Midbrain (tissue), 1 donor: ENCODE measurements at places on chromosomes 2 and 18.

DNA sequence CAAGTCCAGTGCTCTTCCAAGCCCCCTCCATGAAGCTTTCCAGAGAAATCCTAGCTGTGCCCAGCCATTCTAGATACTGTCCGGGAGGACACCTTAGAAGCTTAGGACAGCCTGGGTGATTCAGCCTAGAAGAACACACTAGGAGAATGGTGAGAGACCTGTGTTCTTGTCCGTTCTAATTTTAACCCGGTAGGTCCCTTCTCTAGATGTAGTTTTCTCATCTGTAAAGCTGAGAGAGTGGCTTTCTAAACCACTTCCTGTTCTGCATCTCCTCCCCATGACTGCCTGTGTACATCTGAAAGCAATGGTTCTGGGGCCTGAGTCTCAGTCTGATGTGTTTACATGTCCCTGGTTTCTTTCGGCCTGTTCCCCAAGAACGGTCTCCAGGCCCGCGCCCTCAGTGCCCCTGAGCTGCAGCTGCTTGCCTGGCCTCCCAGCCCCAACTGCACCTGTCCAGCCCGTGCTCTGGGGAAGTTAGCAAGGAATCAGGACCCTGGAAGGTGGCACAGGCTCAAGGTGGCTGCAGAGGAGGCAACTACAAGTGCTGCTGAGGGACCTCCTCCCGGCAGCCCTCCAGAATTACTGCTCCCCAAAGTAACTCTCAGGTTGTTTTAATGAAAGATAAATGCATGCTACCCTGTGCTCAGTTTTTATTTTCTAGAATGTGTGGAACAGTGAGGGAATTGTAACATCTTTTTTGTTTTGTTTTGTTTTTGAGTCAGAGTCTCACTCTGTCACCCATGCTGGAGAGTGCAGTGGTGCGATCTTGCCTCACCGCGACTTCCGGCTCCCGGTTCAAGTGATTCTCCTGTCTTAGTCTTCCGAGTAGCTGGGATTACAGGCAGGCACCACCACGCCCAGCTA is 105.9 kb downstream of the LBH start:
- DNase-seq, result no peak

DNA sequence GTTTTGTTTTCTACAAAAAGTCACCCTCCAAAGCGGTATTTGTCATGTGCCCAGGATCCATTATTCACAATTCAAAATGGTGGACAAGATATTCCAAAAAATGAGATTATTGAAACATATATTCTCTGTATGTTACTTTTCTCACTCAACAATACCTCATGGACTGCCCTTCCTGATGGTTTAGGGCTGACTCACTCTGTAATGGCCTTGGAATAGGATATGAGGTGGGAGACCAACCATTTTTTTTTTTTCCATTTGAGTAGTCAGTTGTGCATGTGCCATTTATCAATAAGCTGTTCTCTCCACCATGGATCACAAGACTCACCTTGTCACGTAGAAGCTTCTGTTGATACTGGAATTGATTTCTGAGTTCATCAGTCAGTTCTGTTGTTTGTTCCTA is 64.5 kb downstream of the LYPD6 start:
- no peak for DNase-seq

DNA sequence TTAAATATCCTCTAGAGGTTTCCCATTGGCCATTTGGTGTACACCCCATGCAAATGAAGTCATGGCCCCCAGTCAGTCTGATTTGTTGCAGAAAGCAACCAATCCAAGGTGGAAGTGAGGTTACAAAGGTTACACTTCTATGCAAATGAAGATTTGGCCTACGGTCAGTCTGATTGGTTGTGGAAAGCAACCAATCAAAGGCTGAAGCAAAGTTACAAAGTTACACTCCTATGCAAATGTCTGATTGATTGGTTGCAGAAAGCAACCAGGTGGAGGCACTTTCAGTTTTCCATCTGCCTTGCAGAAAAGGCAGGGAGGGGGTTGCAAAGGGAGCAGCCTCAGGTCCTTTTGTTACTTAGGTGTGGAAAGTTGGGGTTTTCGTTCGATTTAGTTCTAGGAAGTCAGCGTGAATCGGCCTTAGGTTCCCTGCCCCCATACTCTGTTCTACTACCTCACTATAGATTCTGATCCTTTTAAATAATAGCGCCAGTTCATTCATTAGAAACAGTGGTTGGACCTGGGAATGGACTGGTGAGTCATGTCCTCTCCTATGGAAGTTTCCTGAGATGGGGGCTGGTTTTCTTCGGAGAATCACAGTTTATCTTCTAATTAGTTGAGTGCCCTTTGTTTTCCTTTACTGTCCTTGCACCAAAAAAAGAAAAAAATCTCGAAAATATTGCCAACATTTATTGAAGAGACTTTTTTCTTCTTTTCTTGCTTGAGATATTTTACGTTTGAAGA is 279.5 kb downstream of the AGAP1 start:
- no peak for DNase-seq

DNA sequence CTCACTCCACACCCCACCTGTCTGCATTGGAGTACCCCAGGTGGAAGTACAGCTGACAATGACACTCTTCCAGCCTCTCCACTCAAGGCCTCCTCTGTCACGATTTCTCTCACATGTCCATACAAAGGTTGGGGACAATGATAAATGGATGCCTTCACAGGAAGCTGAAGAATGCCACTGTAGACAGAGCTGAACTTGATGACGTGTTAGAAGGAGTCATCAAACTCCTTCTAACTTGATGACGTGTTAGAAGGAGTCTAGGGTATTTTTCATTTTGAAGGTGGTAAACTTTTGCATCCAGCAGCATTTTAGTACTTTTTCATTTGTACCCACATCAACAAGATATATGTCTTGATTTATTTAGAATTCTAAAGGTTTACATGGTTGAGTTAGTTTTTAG is 163.5 kb upstream of the DNMT3A start:
- DNase-seq, result no peak

GRCh38 chr2:39432701-39433100 is 4.4 kb downstream of the MAP4K3 start:
- no peak for DNase-seq

DNA sequence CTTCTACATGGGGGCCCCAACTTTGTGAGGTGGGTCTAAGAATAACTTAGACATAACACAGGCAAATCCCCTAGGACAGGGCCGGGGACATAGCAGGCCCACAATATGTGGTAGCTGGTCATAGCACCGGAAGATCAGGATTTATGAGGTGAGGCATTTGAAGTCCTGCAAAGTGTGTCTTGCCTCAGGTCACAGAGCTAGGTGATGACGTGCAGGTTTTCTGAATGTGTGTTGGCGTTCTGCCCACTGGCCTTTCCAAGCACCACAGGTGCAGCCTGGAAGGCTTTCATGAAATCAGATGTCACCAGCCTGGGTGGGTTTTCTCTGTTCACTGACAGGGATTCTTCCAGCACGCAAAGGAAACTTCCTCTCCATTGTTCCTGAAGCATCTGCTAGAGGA is 119.1 kb downstream of the LRATD1 start:
- no peak for DNase-seq

DNA sequence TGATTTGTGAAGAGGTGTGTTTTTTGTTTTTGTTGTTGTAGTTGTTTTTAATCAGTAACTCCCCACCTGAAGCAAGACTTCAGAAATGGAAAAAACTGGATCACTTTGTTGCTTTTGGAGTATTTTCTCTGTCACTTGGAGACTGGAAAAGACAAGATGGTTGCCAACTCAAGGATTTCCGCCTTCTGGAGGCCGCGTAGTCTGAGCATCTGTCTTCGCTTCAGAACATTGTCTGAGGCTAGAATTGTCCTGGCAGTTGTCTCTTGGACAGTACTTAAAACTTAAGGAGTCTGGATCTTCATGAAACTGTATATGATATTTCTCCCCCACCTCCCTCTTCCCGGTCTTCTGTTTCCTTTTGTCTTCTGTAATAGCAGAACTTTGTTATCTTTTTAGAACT is 67.7 kb downstream of the ARHGAP28 start:
- no peak for DNase-seq

GRCh38 chr18:51821610-51822009 is 518.4 kb upstream of the DCC start:
- no peak for DNase-seq

GRCh38 chr2:96534701-96535181 is 1.8 kb upstream of the ARID5A start:
- no peak for DNase-seq

DNA sequence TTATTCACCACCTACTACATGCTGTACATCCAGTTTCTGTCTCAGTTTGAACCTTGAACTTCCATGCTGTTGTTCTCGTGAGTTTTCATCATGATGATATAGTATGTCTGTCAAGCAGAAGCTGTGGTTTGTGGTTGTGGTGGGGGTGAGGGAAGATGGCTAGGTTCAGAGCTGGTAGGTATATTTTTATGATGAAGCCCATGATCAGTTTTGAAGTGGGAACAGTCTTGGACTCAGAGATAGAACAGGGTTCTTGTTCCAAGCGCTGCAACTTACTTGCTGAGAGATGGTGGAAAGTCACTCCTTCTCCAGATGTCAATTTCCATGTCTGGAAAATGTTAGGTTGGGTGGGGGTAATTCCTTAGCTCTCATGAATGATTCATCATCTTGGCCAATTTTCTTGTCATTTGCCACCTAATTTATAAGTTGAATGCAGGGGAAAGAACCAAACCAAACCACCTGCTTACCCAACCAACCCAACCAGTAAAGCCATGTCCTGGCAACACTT is 21.6 kb downstream of the PMAIP1 start:
- no peak for DNase-seq

DNA sequence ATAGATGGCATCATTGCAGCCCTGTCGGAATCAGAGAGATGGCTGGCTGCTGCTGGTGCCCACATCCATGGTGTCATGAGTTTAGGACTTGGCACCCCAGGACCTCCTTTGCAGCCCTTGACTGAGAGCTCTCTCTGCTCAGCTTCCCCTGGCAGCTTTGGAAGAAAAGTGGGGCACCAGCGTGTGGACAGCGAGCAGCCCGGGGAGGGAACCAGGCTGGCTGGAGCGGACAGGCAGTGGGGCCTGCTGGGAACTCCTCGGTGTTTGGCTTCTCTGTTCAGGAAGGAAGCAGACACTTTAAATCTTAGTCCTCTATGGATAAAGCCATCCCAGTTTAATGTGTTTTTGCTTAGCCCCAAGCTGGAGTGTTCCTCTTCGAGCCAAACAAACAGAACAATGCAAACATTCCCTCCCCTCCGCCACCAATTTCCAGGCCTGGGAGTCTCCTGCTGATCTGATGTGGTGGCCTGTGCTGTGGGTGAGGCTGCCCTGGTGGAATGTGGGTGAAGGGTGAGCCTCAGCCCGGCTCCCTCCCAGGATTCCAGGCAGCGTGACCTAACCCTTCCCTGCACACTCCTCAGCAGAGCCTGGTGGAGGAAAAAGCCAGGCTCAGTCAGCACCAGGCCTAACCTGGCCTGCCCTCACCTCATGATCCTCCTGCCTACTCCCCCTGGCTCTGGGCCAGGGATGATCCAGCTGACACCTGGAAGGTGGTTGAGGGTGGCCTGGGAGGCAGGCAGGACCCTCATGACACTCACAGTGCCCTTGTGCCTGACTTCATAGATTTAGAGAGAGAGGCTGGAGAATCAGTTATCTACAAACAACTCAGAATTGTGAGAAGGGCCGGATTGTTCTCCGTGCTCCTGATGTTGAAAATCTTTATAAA is 21.6 kb upstream of the ITGB6 start:
- DNase-seq, result no peak

- DNase-seq, result no peak
Observed at GRCh38 chr2:228103379-228103778, 78.1 kb downstream of the SPHKAP start.

DNA sequence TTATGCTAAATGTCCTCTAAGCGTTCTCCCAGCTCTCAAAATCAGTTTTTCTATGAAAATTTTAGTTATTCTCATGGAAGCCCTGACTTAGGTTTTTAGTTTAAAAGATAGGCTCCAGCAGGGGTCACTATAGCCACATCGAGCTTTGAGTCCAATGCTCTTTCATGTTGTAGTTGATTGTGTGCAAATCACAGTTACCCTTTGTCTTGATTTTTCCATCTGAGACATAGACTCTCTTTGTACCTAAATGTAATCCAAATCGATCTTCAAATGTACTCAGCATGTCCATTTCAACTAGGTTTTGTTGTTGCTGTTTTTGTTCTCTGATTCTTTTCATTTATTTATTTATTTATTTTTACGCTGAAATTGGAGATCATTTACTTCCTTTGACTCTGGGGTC is 26.4 kb upstream of the MSTN start:
- DNase-seq, result peak; percentile 87

GRCh38 chr18:12313530-12314245 is 5.6 kb downstream of the TUBB6 start:
- no peak for DNase-seq

GRCh38 chr2:202780514-202781021 is 91.0 kb downstream of the ICA1L start:
- DNase-seq, result no peak

DNA sequence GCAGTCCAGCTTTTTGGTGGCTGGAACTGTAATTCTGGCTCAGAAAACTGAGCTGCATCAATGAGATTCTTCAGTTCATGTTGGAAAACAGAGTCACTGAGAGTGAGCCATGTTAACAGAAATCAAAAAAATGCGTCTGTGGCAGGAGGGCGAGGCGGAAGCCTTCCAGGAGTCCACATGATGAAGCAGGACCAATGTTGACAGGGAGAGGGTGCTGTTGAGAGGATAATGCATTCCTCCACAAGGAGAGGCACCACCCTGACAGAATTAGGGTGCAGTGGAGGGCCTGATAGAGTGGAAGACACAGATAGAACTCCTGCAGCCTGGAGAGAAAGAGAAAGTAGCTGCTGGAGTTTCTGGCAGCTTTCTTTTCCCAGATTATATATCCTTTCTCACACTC is 111.5 kb downstream of the MGAT5 start:
- DNase-seq, result no peak

DNA sequence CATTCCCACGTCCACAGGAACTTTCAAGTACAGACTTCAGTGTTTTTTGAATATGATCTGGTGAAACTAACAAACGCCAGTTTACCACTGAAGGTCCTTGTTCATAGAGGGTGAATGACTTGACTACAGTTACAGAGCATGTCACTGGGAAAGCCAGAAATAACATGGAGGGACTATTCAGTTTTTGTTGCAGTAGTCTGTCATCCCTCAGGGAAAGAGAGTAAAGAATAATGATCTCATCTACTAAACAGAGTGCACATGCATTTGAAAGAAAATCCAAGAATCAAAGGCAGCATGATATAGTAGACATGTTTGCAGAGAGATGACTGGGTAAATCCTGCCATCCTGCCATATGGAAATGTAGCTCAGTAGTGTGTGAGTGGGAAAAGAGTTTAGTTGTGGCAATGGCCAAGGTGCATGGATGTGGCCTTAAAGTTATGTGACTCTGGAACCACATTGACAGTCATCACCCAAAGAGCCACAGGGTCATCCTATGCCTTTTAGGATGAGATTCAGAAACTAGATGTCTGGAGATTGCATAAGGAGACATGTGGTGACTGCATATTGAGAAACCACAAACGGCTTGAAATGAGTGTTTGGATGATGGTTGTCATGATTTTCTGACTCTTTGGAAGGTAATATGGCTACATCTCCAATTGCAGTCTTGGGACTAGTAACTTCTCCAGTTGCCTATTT is 125.3 kb upstream of the ZEB2 start:
- DNase-seq, result no peak

DNA sequence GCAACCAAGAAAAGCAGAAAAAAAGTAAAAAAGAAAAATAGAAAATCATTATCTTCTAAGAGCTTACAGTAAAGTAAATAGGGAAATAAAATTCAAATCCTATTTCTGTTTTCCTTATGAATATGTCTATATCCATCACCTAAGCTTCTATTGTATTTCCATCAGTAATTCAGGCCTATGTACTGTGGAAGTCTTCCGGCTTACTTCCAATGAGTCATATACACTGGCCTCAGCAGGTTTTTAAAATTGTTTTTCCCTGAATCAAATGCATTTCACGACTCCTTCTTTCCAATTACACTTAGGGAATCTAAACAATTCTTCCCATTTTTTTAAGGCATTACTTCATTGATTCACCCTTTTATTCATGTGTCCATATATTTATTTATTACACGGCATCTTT is 164.7 kb downstream of the CCDC102B start:
- DNase-seq, result no peak
